ENCODE measurements at places on chromosomes 4 and X.

- peak; percentile 67 for DNase-seq
Observed at GRCh38 chrX:107205770-107206696, at the start of the genes DNAAF6 and NUP62CL. Gene DNAAF6 (plus strand): TSS chrX:107206611. CDS start chrX:107212876, 6,265 bp downstream. Gene NUP62CL (minus strand): TSS chrX:107206433. CDS start chrX:107175146, 31,287 bp downstream.

GRCh38 chrX:124242131-124242530, 90.3 kb upstream of the TEX13D start:
- DNase-seq, result no peak

GRCh38 chr4:94934864-94935263, 177.1 kb downstream of the BMPR1B start:
- no peak for DNase-seq

- DNase-seq, result peak; percentile 21
Observed at GRCh38 chr4:75916091-75916661, 13.9 kb upstream of the PPEF2 start.

GRCh38 chr4:178941975-178942374, 1499.7 kb upstream of the AGA start:
- DNase-seq, result no peak

- no peak for DNase-seq
Observed at GRCh38 chr4:21469438-21470300, 478.9 kb downstream of the KCNIP4 start.

All from CD4-positive, alpha-beta T cell treated with Interleukin-6 at 100 ng/mL for 8 hours (primary cell).